ENCODE measurements at places on chromosomes 4 and X. TPM values are rescaled to one million over a fixed set of nuclear protein-coding genes. Genes with fewer than 3 reads are reported as not detected.

Gene VCX2
- not detected for total RNA-seq

GRCh38 chr4:137226900-137227299, 305.4 kb downstream of the PCDH18 start:
- no peak for DNase-seq

- DNase-seq = no peak
These were observed 130.7 kb upstream of the CTSO start for GRCh38 chr4:156084373-156084772.

Gene PFKFB1
- total RNA-seq = not detected

GRCh38 chrX:13825178-13825762, 8.4 kb upstream of the GPM6B start:
- DNase-seq = no peak

GRCh38 chrX:129360175-129360574, 163.1 kb downstream of the SMARCA1 start:
- no peak for DNase-seq

Gene AVPR2
- 1.3 TPM for total RNA-seq

DNA sequence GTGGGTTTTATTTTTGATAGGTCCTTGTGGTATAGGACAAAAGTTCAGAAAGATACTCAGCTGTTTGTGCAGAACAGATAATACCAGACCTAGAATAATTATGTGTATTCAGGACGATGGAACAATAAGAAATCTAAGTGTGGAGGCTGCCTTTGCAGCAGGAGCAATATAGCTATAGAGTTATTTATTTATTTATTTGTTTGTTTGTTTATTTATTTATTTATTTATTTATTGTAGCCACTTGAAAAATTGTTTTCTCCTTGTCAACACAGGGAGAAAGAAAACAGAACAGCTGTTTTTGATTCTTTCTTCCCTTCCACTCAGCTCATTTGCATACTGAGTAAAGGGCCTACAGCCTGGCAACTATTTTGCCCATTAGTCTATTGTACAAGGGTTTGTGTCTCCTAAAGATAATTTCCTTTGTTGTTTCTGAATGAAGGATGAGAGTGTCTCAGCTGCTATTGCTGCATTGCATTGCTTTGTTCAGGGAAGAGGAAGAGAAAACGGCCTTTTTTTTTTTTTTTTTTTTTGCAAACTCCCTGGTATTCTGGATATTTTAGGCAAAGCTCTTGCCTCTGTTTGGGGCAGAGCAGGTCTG, 56.0 kb upstream of the ESX1 start:
- no peak for DNase-seq

- DNase-seq = no peak
These were observed 30.0 kb downstream of the ANXA3 start for GRCh38 chr4:78581618-78582017.

DNA sequence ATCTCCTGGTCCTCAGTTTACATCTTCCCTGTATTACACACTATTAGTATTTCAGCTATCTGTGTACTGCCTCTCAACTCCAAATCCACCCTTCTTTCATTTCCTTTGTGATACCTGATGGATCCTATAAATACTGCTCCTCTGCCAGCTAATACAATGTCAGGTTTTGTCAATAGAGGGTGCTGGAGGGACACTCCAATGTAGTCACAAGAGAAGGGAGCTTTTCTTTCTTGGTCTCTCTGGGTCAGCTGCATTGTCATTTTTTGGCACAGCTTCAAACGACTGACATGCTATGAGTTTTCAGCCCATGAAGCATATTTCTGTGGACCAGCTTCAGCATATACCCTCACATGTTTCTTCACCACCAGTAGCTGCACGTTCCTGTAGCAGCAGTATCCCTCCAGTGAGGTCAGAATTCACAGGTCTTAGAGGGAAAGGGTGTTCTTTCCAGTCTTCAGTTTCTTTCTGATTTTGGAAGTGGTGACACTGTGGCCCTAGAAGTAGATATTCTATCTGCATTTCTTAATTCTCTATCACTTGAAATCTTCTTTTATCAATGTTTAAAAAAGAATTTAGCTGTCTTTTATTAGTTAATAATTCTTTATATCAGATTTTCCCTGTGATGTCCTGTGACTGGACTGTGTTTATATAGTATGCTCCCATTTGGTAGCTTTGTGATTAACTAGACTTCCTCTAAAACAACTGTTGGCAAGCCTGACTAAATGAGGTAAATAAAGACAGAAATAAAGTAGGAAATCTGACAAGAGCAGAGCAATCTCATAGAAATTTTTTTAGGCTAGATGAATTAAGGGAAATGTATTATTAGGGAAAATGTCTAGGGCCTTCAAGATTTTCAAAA, 60.6 kb downstream of the GABRA2 start:
- DNase-seq = no peak

DNA sequence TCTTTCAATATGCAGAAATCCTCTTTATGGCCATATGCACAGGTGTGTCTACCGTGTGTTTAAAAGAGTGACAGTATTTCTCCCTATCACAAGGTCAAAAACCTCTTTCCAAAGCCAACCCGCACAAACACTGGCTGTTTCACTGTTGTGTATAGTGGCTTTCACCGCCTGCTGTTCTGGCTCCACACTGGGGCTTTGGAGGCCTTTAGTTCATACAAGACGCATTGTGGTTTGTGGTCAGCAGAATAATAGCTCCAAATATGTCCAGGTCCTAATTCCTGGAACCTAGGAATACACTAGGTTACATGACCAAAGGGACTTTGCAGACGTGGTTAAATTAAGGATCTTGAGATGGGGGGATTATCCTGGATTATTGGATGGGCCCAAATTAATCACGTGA, 40.7 kb upstream of the FAM9A start:
- no peak for DNase-seq

DNA sequence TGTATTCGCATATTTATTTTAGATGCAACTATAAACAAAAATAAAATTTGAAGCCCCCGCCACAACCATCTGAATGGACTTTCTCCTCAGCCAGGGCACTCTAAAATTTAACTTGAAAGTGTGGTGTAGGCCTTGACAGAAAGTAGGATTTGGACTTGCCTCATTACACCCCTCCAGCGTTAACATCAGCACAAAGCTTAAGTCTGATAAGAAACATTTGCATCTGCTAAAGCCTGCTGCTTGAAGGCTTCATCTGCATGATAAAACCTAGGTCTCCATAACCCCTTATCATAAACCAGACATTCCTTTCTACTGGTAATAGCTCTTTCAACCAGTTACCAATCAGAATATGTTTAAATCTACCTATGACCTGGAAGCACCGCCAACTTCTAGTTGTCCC, 1046.5 kb downstream of the FAT4 start:
- no peak for DNase-seq

- no peak for DNase-seq
These were observed 63.3 kb downstream of the USP9X start for GRCh38 chrX:41148553-41148952.

GRCh38 chr4:186151499-186151898, 39.9 kb upstream of the CYP4V2 start:
- DNase-seq = no peak

GRCh38 chrX:17328837-17329236, 46.2 kb upstream of the NHS start:
- no peak for DNase-seq

DNA sequence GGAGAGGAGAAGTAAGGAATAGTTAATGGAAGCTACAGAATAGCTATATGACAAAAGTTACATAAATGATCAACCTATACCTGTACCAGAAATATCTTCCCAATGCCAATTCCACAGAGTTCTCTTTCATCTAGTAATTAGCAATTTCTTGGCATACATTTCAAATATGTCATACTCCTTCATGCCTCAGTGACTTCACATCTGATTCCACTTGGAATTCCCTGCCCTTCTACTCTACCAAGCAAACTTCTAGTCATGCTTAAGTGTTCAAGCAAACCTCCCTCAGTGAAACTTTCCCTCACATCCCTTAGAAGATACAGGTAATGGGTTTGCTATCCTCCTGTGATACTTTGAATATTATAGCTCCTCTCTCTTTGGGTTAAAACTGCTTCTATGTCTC, 127.1 kb downstream of the KLHL13 start:
- DNase-seq = no peak

- no peak for DNase-seq
These were observed 43.0 kb downstream of the LRP2BP start for GRCh38 chr4:185352741-185353140.

- DNase-seq = no peak
These were observed 315.7 kb downstream of the FBXW7 start for GRCh38 chr4:152220201-152220666.

Gene USP17L5
- total RNA-seq = not detected

GRCh38 chr4:40423735-40424134, 88.6 kb downstream of the CHRNA9 start:
- DNase-seq = no peak

Gene SLC16A2
- total RNA-seq = 4.2 TPM

DNA sequence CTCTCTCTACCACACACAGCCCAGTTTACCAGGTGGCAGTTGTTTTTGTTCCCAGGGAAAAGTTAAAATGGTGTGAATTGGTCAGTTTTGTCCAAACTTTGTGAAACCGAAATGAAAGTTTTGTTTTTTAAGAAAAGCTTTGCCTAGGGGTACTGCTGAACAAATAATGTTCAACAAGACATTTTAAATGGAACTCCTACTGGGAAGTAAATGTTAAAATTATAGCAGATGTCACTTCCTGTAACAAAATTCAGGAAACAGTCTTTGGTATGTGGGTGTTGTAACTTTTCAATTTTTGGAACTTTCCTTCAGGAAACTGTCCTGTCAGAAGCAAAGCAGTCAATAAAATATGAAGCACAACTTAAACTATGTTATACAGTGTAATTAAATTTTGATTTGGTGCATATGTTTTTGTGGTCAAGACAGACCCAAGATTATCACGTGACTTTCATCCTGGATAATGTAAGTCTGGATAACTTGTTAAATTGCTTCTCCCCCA, 79.5 kb downstream of the AFF1 start:
- no peak for DNase-seq

DNA sequence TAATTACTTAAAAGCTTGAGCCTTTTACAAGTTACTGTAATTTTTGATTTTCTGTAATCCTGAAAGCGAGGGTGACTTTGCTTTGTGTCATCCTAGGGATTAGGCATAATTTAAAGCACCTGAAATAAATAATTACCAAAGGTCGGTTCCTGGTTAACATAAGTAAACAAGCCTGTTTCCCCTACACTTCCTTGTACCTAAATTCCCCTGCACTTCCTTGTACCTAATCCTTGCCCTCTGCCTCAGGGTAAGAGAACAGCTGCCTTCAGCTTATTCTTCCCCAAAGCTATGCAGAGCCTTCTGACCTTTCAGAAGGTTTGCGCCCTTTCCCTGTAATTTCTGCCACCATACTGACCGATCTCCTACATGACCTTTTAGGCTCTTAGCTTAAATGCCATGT, 166.1 kb upstream of the PDE5A start:
- DNase-seq = no peak

GRCh38 chr4:103904123-103904522, 184.3 kb upstream of the TACR3 start:
- no peak for DNase-seq

GRCh38 chr4:118033148-118034052, 886 bp upstream of the NDST3 start:
- DNase-seq = no peak

DNA sequence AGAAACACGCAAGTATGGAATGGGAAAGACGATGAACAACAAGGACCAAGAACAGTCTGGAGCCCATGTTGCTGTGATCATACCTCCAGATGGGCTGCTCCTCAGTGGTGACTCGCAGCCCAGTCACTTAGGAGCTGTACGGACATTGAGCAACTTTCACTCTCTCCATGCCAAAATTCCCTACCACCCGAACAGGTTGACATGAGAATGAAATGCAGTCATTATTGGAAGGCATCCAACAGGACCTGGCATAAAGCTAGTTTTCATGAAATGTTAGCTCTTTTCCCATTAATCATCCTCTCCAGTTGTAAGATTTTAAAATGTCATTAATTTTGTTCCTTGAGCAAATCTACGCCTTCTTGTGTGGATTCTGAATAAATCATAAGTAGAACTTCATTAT, 82.7 kb upstream of the GPM6B start:
- DNase-seq = no peak

GRCh38 chr4:3829211-3829955, 63.2 kb downstream of the ADRA2C start:
- no peak for DNase-seq

GRCh38 chr4:81454499-81454898, 17.2 kb downstream of the RASGEF1B start:
- no peak for DNase-seq

GRCh38 chrX:112834031-112834845, 6.4 kb downstream of the AMOT start:
- DNase-seq = no peak

DNA sequence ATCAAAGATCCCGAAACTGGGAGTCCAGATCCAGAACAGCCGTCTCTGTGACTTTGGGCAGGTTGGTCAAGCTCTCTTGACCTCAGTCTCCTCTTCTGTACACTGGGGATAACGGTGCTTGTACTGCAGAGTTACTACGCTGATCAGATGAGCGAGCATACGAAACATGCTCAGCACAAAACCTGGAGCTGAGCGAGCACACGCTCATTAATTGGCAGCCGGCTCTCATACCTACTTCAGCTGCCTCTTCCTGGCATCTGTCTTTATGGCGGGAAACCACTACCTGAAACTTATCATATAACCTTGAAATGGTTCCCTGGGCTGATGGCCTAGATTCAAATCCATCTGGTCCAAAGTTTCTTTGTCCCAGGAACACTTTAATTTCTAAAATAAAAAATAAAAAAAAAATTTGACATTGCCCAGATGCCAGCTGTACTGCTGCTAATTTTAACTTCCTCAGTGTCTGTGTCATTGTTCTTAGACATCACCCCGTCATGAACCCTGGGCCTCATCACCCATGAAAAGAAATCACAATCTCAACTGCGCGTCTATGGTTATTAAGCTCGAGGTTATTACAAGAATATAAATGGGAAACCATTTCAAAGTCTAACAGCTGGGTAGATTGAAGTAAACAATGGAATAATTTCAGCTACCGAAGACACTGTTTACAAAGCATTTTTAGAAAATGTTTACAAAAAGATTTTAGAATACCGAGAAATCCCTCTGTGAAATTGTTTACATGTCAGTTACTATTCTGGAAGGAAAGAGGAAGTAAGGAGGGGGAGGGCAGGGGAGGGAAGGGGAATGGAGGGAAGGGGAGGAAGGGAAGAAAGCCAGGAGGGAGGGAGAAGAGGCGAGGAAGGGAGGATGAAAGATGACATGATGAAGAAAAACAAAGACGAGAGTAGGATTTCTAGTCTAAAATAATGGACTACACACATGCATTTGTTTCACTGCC, 49.0 kb downstream of the CRMP1 start:
- DNase-seq = no peak

GRCh38 chrX:107738272-107738671, 37.3 kb downstream of the TSC22D3 start:
- DNase-seq = no peak

Gene FRMPD4
- total RNA-seq = not detected

Gene FGG
- total RNA-seq = not detected

GRCh38 chr4:110354460-110354859, 121.5 kb upstream of the ENPEP start:
- no peak for DNase-seq
